ENCODE measurements at places on chromosomes 12 and 14. TPM values are rescaled to one million over a fixed set of nuclear protein-coding genes. Genes with fewer than 3 reads are reported as not detected.

GRCh38 chr12:263574-263973 lies 938 bp upstream of the SLC6A13 start:
- DNase-seq: no peak

The ST8SIA1 gene
- 1.5 TPM for total RNA-seq

The GOLT1B gene
- total RNA-seq: 26.6 TPM

The CCDC88C gene
- 2.6 TPM for total RNA-seq

GRCh38 chr12:98470469-98471082 lies 44.8 kb upstream of the TMPO start:
- no peak for DNase-seq

GRCh38 chr12:117470804-117471203 lies 109.4 kb upstream of the NOS1 start:
- DNase-seq: no peak

- DNase-seq: no peak
Measured at GRCh38 chr12:53977596-53978445, 3.1 kb upstream of the HOTAIR start.

GRCh38 chr14:41144370-41144769 lies 462.3 kb upstream of the LRFN5 start:
- no peak for DNase-seq

GRCh38 chr12:79217306-79217705 lies 352.7 kb downstream of the SYT1 start:
- no peak for DNase-seq

DNA sequence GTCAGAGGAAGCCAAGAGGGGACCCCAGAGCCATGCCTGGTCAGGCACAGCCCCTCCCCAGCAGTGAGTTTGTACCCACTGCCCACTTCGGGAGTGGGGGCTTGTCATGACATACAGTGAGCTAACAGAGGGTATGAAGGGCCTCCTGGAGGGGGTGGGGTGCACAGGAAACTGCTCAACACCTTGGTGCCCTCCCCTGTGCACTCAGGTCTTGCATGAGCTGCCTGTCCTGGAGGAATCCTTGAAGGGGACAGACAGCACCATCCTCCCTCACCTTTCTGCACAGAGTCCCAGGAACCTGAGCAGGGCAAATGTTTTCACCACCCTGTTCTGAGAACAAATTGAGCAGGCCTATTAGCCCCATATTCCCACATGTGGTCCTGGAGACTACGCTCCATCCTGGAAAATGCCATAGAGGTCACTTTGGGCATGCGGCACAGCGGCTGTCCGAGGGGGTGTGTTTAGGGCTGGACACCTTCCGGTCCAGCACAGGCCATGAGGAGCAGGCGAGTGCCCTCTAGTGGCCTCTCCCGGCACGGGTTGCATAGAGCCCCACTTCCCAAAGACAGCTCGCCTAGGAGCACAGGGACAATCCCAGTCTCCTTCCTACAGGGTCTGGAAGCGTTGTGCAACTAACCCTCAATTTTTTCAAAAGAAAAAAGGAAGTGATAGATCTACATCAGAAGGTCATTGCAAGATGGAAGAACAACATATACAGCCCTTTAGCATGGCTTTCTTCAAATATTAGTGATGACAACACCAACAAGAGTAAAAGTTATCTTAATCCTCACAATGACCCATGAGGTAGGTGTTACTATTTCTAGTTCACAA lies 31.9 kb upstream of the ZFP36L1 start:
- DNase-seq: peak; percentile 90

GRCh38 chr14:105503296-105503640 lies 12.2 kb downstream of the TEDC1 start:
- no peak for DNase-seq

DNA sequence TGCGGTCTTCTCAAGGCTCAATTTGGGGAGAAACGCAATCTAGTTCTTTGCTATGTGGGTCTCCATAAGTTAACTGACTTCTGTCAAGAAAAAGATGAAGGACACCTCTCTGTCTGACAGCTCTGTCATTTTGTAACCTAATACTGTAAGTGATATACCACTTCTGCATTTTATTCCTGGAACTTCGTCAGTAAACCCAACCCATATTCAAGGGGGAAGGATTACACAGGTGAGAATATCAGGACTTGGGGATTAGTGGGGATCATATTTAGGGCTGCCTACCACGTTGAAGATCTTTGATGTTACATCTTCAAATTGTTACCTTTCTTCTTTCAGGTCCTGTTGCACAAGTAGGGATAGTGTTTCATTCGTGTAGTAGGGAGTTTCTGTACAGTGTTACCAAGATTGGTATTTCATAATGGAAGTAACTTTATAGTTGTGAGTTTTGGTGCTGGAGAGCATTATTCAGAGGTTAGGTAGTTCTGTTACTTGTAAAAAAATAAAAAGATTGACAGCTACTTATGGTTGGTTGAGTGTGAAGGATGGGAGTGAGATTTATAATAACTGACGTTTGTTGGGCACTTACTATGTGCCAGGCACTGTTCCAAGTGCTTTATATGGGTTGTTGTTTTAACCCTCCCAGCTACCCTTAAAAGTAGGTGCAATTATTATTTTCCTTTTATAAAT lies 1.6 kb downstream of the TMEM260 start:
- no peak for DNase-seq

- no peak for DNase-seq
Measured at GRCh38 chr14:64878837-64879634, 671 bp downstream of the SPTB start.

DNA sequence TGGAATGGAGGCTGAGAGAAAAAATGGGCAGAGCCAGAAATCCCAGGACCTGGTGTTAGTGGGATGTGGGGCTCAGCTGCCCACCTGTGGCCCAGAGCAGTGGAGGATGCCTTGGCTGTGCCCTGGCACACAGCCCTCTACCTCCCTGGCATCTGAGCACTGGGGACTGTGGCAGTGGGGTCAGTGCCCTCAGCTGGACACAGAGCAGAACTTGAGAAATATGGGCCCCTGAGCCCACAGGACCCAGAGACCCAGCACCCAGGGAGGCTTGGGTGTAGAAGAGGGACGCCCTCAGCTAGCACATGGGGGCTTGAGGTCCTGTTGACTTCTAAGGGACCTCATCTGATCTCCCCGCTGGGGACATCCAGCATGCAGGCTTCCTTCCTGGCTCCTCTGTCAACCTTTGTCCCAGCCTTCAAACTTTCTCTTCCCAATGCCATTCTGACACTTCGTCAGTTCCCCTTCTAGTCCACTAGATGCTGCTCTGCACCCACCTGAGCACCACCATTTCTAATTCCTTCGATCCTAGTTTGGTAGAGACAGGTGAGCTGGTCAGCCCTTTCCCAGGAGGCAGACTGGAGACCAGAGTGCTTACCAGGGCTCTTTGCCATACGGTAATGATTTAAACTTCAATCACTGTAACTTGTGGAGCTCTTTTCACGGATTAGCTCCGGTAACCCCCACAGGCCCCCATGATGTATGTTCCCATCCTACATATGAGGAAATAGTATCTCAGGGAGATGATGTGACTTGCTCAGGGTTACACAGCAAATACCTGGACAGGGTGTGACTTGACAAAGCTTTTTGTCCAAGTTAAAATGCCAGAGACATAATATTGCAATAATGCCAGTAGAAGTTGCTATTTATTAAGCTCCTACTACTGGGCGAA lies 143.7 kb downstream of the ASCL4 start:
- no peak for DNase-seq

DNA sequence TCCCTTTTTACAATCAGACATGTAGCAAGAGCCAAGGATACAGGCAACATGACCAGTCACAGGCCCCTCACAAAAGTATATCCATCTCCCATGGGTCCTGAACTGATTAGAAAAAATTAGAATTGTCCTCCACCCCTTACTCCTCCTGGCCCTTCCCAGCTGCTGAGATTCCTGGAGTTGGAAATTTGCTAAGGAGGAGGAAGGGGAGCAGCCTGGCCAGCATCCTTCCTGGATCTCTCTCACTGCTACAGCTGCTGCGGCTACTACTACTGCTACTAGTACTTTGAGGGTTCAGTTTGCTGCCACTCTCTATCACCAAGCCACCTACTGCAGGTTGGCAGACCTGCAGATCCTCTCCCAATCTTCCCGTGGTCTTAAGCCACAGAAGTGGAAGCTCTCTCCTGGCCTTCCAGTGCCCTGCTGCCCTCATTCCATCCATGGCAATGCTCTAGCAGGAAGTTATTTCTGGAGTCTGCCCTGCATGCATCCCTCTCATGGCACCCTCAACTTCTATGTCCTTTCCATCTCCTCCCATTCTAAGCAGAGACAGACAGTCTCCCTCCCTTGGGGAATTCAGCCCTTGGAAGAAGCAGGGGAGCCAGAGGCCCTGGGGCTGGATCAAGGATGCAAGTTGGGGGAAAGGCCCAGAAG lies 1.0 kb downstream of the ITGA7 start:
- DNase-seq: no peak

The KRT77 gene
- not detected for total RNA-seq

DNA sequence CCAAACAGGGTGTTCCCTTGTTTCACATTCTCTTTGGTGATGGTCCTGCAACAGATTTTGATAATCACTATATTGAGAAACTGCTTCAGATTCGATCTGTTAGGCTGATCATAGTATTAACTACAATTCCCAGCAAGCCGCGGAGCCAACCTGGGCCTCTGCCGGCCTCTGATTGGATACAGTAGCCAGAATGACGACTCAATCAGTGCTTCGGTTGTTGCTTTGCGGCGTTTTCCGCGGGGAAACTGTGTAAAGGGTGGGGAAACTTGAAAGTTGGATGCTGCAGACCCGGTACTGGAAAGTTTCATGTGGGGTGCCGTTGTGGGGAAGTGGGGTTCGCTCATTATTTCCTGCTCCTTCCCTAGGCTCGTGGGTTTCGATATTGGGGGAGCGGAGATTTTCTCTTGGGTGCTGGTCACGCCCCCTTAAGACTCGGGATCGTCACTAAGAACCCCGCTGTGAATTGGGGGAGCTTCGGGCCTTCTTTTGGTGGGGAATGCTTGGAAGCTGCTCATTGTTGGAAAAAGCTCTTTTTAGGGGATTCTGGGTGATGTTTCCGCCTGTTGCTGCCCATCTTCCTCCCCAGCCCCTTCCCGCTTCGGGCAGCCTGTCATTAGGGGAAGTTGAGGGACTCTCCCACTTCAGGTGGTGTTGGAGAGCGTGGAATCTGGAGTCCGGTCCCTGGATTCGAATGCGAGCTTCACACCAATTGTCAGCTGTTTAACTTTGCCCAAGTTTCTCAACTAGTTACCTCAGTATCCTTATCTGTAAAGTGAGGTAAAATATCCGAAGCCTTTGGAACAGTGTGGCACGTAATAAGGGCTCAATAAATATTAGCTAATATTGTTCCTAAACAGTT lies at the start of gene RAD51B:
Gene RAD51B, plus strand, starts transcription at position 217 of the 859 bp plus-strand sequence.
- peak; percentile 92 for DNase-seq

DNA sequence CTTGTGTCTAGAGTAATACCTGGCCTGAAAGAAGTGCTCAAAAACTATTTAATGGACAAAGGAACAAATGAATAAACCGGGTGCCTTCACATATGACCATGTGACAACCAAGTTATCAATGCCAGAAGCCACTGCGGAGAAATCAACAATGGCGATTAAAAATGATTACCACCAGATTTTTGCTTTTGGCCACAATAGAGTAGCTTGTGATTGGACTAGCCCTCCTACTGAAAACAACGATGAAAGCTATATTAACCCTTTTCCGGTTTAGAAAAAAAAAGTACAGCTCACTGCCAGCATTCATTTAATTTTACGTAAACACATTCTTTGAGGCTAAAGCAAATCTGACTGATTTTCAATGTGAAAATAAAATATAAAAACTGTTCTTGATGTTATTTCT lies 41.6 kb upstream of the TTC7B start:
- DNase-seq: no peak

DNA sequence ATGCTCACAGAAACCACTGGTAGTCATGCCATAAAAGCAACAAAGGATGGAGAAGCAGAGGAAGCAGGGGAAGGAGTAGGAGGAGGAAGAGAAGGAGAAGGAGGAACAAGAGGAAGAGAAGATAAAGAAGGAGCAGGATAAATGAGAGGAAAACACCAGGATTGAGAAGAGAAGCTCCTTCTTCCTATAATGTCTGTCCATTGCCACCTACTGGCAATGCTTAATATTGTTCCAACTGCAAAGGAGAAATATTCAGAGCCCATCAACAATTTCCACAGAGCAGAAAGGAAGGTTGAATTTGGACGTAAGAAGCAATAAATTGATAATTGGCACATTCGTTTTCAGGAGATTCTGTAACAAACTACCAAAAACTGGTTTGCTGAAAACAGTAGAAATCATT lies 898.4 kb downstream of the SLC16A7 start:
- DNase-seq: no peak

The CYP46A1 gene
- 5.5 TPM for total RNA-seq

- no peak for DNase-seq
Measured at GRCh38 chr14:87992346-87992717, 650 bp downstream of the GALC start.

The TAS2R30 gene
- total RNA-seq: 2.2 TPM

The TMPRSS12 gene
- total RNA-seq: not detected

The PLEKHG7 gene
- total RNA-seq: not detected

The SLC7A8 gene
- 4.4 TPM for total RNA-seq

The LRRK2 gene
- 7.1 TPM for total RNA-seq

The GLT1D1 gene
- total RNA-seq: 1.1 TPM

DNA sequence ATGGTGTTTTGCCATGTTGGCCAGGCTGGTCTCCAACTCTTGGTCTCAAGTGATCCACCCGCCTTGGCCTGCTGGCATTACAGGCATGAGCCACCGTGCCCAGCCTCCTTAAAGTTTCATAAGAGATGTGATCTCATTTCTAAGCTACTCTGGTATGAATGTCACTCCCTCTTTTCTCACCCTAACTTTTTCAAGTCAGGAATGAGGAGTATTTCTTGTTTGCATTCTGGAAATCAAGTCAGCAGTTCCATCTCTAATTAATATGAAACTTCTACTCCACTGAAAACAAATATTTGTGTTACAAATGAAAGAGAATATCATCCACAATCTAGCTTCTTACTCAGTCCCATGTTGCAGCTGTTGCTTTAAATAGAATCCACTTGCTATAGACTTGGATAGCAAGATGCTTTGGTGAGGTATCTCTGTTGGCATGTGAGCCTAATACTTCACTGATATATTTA lies 61.3 kb downstream of the ARF6 start:
- DNase-seq: no peak

The KRT85 gene
- total RNA-seq: not detected

GRCh38 chr14:85316701-85317410 lies 213.1 kb upstream of the FLRT2 start:
- no peak for DNase-seq

The GSG1 gene
- not detected for total RNA-seq

- DNase-seq: no peak
Measured at GRCh38 chr12:109358154-109358869, 10.6 kb downstream of the MYO1H start.

The STK38L gene
- 269 TPM for total RNA-seq

- DNase-seq: peak; percentile 76
Measured at GRCh38 chr12:91877022-91877421, 268.6 kb downstream of the BTG1 start.

GRCh38 chr14:56300495-56300894 lies 182.3 kb downstream of the PELI2 start:
- DNase-seq: no peak

The SMOC1 gene
- total RNA-seq: 0.22 TPM

GRCh38 chr12:23893611-23894010 lies 55.9 kb downstream of the SOX5 start:
- DNase-seq: no peak

- no peak for DNase-seq
Measured at GRCh38 chr14:72614891-72615415, 278.9 kb downstream of the DPF3 start.

Data from cardiac septum (tissue), 1 donor.